ENCODE measurements at places on chromosomes 5 and 9. TPM values are rescaled to one million over a fixed set of nuclear protein-coding genes. Genes with fewer than 3 reads are reported as not detected.

Gene RAD23B
- 156 TPM for total RNA-seq

Gene SAXO1
- 0.17 TPM for total RNA-seq

Gene RNF183
- total RNA-seq: not detected

Gene FABP6
- total RNA-seq: not detected

Gene ZNF483
- total RNA-seq: 1.5 TPM

Gene SH3TC2
- total RNA-seq: 0.26 TPM

Gene DROSHA
- total RNA-seq: 48.4 TPM

Gene ECM2
- 6.8 TPM for total RNA-seq

Gene CCNO
- not detected for total RNA-seq

Gene C5orf58
- not detected for total RNA-seq

Gene KLHL3
- total RNA-seq: 2.3 TPM

Gene SPTLC1
- total RNA-seq: 138 TPM

Gene SUSD3
- 4.6 TPM for total RNA-seq

Gene SPINK1
- not detected for total RNA-seq

Gene PTPN3
- total RNA-seq: 2.3 TPM
